H1 (cell line): ENCODE measurements at places on chromosomes 4 and X. TPM values are rescaled to one million over a fixed set of nuclear protein-coding genes. Genes with fewer than 3 reads are reported as not detected.

The BMP15 gene
- polyA plus RNA-seq: not detected in 2 replicates

The GSPT2 gene
- 9.6 and 10.8 TPM in 2 replicates for polyA plus RNA-seq

The UGT2B17 gene
- polyA plus RNA-seq: not detected in 2 replicates

The MAGEA2B gene
- 1.3 and 1.6 TPM in 2 replicates for polyA plus RNA-seq

The MAGEE2 gene
- not detected in 2 replicates for polyA plus RNA-seq

The PDHA1 gene
- polyA plus RNA-seq: 71.8 and 128 TPM in 2 replicates

The VCX3B gene
- polyA plus RNA-seq: not detected in 2 replicates

The MAPK10 gene
- 2.6 and 3.1 TPM in 2 replicates for polyA plus RNA-seq

The OPHN1 gene
- 1.2 and 1.8 TPM in 2 replicates for polyA plus RNA-seq

The MAOB gene
- 0.96 and 1.1 TPM in 2 replicates for polyA plus RNA-seq

The GPC3 gene
- 60.0 and 64.8 TPM in 2 replicates for polyA plus RNA-seq

The CORIN gene
- 0.09 and 0.17 TPM in 2 replicates for polyA plus RNA-seq

The CFAP47 gene
- not detected in 2 replicates for polyA plus RNA-seq

The ZNF674 gene
- 2.0 and 2.4 TPM in 2 replicates for polyA plus RNA-seq

The EFHC2 gene
- 0.91 and 1.8 TPM in 2 replicates for polyA plus RNA-seq

The CT45A6 gene
- polyA plus RNA-seq: not detected in 2 replicates
